Left ventricle myocardium inferior (tissue), 1 donor: ENCODE measurements at places on chromosomes 1 and 21. TPM values are rescaled to one million over a fixed set of nuclear protein-coding genes. Genes with fewer than 3 reads are reported as not detected.
A peak's percentile ranks its signal among the peaks of the same experiment; 100 is the strongest.

DNA sequence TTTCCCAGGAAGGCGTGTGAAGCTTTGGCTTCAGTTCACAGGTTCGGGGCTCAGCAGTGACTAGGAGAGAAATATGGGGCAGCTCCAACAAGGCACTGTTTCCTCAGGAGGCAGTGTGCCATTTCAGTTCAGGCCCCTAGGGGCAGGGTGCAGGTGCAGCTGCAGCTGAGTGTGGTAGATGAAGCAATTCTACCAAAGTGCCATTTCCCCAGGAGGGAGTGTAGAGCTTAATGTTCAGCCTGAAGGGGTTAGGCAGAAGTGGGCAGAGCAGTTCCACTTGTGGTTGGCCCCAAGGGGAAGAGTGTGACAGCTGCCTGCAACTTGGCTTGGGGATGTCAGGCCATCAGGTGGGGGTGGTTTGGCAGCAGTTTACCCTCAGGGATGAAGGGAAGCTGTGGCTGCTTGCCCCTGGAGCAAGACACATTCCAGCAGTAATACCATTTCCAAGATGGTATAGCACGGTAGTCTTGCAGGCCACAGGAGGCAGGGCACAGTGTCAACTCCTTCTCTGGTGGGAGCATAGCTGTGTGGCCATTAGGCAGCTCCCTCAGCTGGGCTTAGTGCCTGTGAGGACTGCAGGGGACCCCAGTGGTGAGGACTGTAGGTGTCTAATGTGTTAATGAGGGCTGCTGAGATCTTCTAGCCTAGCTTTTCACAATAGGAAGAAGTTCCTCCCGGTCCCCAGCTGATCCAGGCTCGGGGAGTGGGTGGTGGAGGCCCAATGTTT, 34.7 kb downstream of the RGSL1 start:
- no peak for DNase-seq

GRCh38 chr1:198481661-198482060, 58.8 kb downstream of the ATP6V1G3 start:
- no peak for DNase-seq

Gene CELF3
- total RNA-seq, result not detected

GRCh38 chr1:243475966-243476365, 220.1 kb downstream of the SDCCAG8 start:
- DNase-seq, result no peak

DNA sequence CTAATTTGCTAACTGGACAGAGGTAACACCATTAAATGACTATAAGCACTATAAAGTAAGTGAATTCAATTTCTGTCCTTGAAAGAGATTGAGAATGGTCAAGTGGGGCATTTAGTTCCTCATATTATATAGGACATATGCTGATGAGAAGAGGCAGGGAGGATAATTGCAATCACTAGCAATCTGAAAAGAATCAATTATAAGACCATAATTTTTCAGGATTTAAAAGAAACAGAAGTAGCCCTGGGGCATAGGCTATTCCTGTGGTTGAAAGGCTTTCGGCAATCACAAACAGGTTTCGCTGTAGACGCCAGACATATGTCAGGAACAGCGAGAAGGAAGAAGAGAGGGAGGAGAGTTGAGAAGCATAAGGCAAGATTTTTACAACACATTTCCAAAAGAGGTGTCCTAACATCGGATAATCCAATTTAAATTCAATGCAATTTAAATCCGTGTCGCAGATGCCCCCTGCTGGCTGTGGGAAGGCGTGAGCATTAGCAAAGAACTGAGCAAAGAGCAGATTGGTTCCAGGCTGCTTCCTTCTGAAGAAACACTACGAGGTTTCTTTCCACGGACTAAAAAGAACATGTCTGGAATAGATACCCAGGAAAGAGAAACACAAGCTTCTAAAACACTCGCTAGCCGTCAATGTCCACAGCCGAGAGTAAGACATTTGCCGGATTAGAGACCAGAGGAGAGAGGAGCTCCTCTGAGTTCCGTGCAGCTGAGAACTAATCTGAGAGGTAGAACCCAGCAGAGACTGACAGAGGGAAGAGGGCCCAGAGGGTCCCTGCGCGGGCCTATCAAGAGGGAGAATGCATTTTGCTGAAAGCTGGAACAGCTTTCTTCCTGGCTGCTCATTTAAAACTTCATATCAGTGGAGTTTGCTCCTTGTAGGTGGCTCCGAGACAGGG, 27.9 kb downstream of the RGS5 start:
- DNase-seq, result peak; percentile 61

DNA sequence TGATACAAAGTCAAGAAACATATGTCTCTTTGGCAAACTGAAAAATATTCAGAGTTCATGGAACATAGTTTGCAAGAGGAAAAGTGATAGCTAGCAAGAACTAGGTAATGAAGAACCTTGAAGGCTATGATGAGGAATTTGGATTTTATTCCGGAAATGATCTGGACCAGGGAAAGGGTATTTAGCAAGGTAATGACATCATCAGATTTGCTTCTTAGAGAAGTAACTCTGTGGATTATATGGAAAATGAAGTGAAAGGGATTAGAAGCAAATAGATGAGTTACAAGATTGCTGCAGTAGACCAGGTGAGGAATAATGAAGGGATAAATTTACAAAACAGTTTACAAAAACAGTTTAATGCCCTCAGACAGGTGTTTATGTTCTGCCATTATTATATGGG, 197.3 kb downstream of the RASAL2 start:
- DNase-seq, result no peak

Gene DNM3
- total RNA-seq, result 1.2 TPM

Gene PLA2G2C
- not detected for total RNA-seq

DNA sequence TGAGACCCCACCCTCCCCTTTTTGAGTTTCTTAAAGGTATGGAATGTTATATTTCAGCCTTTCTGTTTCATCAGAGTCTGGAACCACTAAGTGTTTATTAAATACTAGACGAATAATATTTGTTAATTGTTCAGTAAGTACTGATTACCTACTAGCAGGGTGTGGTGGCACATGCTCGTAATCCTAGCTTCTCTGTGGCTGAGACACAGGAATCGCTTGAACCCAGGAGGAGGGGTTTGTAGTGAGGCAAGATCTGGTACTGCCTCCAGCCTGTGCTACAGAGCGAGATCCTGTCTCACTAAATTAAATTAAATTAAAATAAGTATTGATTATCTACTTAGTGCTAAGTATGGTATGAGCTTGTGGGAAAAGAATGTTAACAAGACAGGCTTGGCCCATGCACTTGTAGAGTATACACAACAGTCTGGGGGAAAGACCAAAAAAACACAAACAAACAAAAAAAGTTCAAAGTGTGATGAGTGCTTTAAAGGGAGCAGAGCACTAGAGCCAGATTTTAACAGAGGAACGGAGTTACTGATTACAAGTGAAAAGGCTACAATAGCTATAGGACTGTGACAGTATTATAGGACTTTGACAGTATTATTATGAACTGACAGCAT, 2.4 kb downstream of the CEPT1 start:
- no peak for DNase-seq

DNA sequence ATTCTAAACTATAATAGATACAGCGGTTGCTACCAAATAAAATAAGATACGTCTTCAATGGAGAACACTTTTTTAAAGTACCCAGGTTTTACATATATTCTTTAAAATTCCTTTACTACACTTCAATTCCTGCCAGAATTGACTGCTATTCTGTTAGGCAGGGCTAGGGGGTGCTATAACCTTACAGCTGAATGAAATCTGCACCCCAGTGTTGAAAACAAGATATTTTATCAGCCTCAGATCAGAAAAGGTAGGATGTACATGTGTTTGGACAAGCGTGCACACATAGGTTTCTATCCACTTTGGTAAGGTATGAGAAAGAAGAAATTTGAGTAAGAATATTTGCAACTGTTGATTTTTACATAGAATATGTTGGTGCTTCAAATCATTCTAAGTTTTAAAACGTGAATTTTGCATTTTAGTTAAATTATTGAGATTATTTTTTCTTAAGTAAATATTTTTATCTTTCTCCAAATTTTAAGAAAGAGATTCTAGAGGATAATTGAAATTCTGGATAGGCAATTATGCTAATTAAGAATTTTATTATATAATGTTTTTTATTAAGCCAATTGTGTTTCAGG, 490.8 kb upstream of the ADGRL4 start:
- DNase-seq, result no peak

GRCh38 chr1:167710836-167711235, 10.9 kb upstream of the MPZL1 start:
- no peak for DNase-seq

GRCh38 chr21:43703035-43703880, 15.7 kb upstream of the PDXK start:
- DNase-seq, result peak; percentile 71

DNA sequence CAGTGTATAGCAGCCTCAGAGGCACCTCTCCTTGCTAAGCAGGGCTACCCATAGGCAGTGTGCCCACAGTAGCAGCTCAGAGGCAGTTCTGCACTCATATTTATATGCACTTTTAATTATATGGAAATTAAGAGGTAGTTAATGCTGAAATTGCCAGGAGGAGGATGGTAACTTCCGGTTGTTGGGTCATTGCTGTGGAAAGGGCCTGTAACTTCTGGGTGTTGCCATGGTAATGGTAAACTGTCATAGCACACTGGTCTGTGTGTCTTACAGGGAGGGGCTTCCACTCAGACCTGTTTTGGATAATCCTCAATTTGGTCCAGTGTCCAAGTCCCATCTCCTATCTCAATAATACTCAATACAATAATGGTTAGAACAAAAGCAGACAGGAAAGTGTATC, 7.6 kb downstream of the CFH start:
- DNase-seq, result no peak

- DNase-seq, result no peak
Observed at GRCh38 chr1:154353460-154353904, 28.2 kb downstream of the ATP8B2 start.

Gene NMNAT2
- 3.4 TPM for total RNA-seq

GRCh38 chr21:33836408-33836807, 79.2 kb downstream of the ATP5PO start:
- no peak for DNase-seq

- DNase-seq, result peak; percentile 33
Observed at GRCh38 chr1:159752135-159752580, 28.6 kb upstream of the DUSP23 start.

DNA sequence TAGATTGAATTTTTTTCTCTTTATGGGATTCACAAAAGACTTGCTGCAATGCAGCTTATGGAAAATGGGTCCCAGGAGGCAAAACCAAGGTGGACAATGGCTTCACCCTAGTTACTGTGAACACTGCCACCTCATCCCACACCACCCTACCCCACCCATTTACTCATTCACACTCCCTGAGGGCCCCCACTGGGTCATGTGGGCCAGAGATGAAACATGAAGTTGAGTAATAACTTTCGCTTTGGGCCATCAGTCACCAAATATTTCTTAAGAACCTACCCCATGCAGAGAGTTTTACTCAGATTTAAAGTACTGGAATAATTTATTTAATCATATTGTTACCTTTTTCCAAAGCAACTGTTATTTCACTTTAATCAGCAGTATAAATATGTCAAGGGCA, 191.8 kb downstream of the TPR start:
- DNase-seq, result no peak

Gene JAK1
- 106 TPM for total RNA-seq

- no peak for DNase-seq
Observed at GRCh38 chr1:115411371-115412063, 73.5 kb upstream of the NGF start.
